ENCODE measurements at places on chromosomes 12 and 14.

DNA sequence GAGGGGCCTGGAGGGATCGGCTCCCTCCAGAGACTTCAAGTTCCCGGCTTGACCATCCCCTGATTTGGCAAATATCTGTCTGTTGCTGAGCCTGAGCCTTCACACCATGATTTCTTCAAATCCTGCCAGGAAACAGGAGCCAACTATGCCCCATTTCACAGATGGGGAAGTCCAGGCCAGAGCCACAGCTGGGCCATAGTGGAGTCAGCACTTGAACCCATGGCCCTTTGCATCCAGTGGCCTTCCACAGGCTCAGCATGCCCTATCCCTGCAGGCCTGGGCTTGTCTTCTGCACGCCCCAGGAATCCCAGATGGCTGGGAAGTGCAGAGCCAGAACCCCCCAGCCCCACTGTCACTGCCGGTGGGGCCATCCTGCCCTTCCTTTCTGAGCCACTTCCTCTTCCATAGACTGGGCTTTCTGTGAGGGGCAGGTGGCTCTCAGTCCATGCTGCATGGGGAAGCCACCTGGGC is 44.9 kb downstream of the CYP46A1 start:
- no peak overlapping the region for H3K4me3 ChIP-seq
- DNase-seq: no peak
- H3K4me1 ChIP-seq: peaks cover 5% of the 10 kb centered on the region
- no peaks in the 10 kb centered on the region for H3K36me3 ChIP-seq
- no peak overlapping the region for H3K27ac ChIP-seq

DNA sequence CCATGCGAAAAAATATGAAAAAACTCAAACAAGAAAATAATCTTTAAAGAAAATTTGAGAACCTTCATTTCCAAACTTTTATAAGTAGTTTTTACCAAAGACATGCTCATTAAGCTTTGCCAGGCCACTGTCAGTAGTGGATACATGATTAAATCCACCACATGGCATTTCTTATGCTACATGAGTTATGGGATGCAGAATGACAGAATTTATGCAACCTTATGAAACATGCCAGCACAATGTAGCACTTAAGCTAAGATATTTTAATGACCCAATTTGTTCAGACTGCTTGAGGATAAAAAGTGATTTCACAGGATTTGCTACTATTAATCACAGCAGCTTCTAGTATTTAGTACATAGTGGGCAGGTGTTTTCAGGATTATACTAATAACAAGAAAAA is 123.3 kb downstream of the ATP23 start:
- no peaks in the 10 kb centered on the region for H3K4me1 ChIP-seq
- no peaks in the 10 kb centered on the region for H3K36me3 ChIP-seq
- H3K27me3 ChIP-seq: no peaks in the 10 kb centered on the region
- no peak overlapping the region for H3K27ac ChIP-seq

- H3K4me3 ChIP-seq: no peak overlapping the region
- H3K36me3 ChIP-seq: no peaks in the 10 kb centered on the region
- H3K27me3 ChIP-seq: no peaks in the 10 kb centered on the region
- no peaks in the 10 kb centered on the region for H3K4me1 ChIP-seq
- no peak overlapping the region for H3K27ac ChIP-seq
- no peak for DNase-seq
These were observed 29.5 kb downstream of the CACNA1C start for GRCh38 chr12:2082321-2082720.

- no peaks in the 10 kb centered on the region for H3K36me3 ChIP-seq
- no peaks in the 10 kb centered on the region for H3K27me3 ChIP-seq
- H3K4me1 ChIP-seq: peaks cover 8% of the 10 kb centered on the region
- no peak overlapping the region for H3K4me3 ChIP-seq
- no peak for DNase-seq
- no peak overlapping the region for H3K27ac ChIP-seq
These were observed 12.4 kb downstream of the LUM start for GRCh38 chr12:91098941-91099340.

DNA sequence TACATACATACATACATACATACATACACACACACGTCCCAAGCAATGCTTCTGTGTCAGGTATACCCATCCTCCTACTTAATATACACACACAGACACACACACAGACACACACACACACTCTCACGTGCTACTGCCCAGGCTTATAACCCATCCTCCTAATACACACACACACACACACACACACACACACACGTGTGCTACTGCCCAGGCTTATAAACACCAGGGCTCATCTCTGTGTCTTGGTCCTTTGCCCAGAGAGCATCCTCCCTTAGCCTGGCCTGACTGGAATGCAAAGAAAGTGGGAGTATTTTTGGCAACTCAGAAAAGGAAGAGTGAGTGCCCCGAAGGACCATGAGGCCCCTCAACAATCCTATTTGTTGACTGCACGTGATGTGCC is 129.0 kb downstream of the RBM19 start:
- H3K36me3 ChIP-seq: no peaks in the 10 kb centered on the region
- H3K27me3 ChIP-seq: no peaks in the 10 kb centered on the region
- peaks cover 20% of the 10 kb centered on the region for H3K4me1 ChIP-seq
- DNase-seq: no peak
- H3K4me3 ChIP-seq: no peak overlapping the region
- no peak overlapping the region for H3K27ac ChIP-seq

GRCh38 chr14:63777024-63777423 is 49.2 kb upstream of the SGPP1 start:
- DNase-seq: no peak
- no peak overlapping the region for H3K27ac ChIP-seq
- H3K4me3 ChIP-seq: no peak overlapping the region
- no peaks in the 10 kb centered on the region for H3K4me1 ChIP-seq
- H3K36me3 ChIP-seq: no peaks in the 10 kb centered on the region

- no peak overlapping the region for H3K27ac ChIP-seq
- no peaks in the 10 kb centered on the region for H3K27me3 ChIP-seq
- DNase-seq: no peak
- no peak overlapping the region for H3K4me3 ChIP-seq
- H3K4me1 ChIP-seq: no peaks in the 10 kb centered on the region
- H3K36me3 ChIP-seq: no peaks in the 10 kb centered on the region
These were observed 16.1 kb downstream of the BCL11B start for GRCh38 chr14:99255621-99256482.

DNA sequence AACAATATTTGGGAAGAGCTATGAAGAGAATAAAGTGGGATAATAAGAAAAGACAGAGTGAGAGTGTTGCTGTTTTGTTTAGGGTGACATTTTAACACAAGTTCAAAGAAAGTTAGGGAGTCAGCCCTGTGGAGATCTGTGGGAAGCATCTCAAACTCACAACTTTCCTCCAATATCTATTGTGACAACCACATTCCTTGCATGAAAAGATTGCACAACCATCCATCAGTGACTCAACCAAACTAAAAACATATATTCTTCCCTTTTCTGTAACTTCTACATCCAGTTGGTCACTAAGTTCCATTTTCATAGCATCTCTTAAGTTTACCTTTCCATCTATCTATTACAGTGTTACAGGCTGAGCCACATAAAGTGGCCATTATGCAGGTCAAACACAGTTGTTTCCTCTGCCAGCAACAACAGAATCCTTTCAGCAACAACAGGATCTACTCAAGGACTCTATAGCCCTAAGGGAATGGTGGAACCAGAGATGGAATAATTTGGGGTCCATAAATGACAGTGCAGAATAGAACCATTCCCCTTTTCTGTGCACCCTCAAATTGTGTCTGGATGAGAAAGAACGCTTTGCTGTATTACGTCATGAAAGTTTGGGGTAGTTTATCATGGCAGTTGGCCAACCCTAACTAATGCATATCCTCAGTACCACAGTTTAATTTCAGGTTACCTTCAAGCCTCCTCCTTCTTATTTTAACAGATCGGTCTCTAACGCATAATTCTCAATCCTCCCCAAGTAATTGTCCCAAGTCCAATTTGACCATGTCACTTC is 118.8 kb downstream of the ST8SIA1 start:
- H3K36me3 ChIP-seq: no peaks in the 10 kb centered on the region
- no peaks in the 10 kb centered on the region for H3K27me3 ChIP-seq
- DNase-seq: no peak
- no peaks in the 10 kb centered on the region for H3K4me1 ChIP-seq

- H3K27ac ChIP-seq: no peak overlapping the region
- H3K27me3 ChIP-seq: peaks cover under 1% of the 10 kb centered on the region
- H3K36me3 ChIP-seq: no peaks in the 10 kb centered on the region
- DNase-seq: no peak
- H3K4me3 ChIP-seq: no peak overlapping the region
These were observed 29.3 kb upstream of the ANKRD9 start for GRCh38 chr14:102538602-102539543.

DNA sequence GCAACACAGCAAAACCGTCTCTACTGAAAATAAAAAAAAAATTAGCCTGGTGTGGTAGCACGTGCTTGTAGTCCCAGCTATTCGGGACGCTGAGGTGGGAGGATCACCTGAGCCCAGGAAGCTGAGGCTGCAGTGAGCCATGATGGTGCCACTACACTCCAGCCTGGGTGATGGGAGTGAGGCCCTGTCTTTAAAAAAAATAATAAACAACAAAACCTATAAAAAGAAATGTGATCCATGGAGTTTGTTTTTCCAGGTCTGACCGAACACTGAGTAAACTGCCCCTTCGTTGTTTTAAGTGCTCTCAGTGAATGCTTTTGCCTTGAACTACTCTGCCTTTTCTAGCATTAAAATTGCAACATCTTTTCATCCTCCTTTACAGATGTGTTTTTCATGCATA is 76.8 kb downstream of the TESC start:
- no peak overlapping the region for H3K4me3 ChIP-seq
- H3K27ac ChIP-seq: no peak overlapping the region
- H3K4me1 ChIP-seq: peaks cover 3% of the 10 kb centered on the region
- DNase-seq: no peak
